ENCODE measurements at places on chromosomes 4 and X. TPM values are rescaled to one million over a fixed set of nuclear protein-coding genes. Genes with fewer than 3 reads are reported as not detected.

PLAC1 gene
- not detected for total RNA-seq

JADE3 gene
- 7.4 TPM for total RNA-seq

FAM156A gene
- 30.1 TPM for total RNA-seq

CABS1 gene
- not detected for total RNA-seq

RHOXF1 gene
- 0.67 TPM for total RNA-seq

NPNT gene
- total RNA-seq, result 39.4 TPM

LDB2 gene
- 104 TPM for total RNA-seq

Data from sciatic nerve (tissue), 2 donors.